ENCODE measurements at places on chromosomes 1 and 21.

DNA sequence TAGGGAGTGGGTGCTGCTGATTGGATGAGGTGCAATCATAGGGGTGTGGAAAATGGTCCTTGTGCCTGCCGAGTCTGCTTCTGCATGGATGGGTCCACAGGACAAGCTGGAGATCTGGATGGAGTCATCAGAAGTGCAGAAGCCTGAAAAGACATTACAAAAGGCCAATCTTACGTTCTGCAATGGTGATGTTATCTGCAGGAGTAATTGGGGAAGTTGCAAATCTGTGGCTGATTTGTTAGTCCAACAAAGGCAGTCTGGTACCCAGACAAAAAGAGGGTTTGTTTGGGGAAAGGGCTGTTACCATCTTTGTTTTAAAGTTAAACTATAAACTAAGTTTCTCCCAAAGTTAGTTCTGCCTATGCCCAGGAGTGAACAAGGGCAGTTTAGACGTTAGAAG is 166.5 kb downstream of the PGBD5 start:
- DNase-seq = no peak

DNA sequence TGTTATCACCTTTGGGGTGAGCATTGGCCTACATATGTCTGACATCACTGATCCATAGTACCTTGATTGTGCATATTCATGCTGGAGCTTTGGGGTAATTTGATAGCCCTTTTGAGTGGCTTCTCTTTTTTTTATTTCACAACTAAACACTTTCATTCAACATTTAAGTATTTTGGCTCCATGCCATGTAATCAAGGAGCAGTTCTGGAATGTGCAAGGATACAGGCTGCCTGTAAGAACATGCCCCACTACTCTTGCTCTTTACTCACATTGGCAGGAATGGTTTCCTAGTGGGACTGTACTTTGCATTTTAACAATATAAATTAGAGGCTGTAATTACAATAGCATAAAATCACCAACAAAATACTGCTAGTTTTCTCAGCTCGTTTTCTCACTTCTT is 300.7 kb upstream of the SPAG17 start:
- no peak for DNase-seq

DNA sequence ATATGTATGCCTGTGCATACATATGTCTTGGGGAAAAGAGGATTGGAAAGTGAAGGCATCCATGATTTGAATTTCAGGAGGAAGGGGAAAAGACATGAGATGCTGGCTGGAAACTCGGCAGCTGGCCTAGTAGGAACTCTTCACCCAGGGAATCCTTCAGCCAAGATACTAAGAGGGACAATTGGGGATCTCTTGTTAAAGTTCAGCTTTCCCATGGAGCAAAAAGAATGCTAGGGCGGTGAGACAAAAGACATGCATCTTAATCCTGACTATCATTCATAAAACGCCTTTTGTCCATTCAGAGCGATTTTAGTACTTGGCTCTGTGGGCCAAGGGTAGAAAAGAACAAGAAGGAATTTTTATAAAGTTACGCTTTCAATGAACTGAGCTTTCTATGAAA is 20.5 kb downstream of the PDPN start:
- no peak for DNase-seq

- DNase-seq = peak; percentile 21
These were observed 188.4 kb upstream of the DMRTA2 start for GRCh38 chr1:50611675-50612074.

Data from activated CD4-positive, alpha-beta T cell treated with anti-CD3 and anti-CD28 coated beads, Interleukin-2, amount 50 U/mL, for 16 hours (primary cell).